Activated CD4-positive, alpha-beta T cell treated with anti-CD3 and anti-CD28 coated beads for 4 hours (primary cell): ENCODE measurements at places on chromosomes 2 and 18.
A peak's percentile ranks its signal among the peaks of the same experiment; 100 is the strongest.

- DNase-seq: no peak
Observed at GRCh38 chr18:23539296-23539695, 36.0 kb downstream of the RMC1 start.

GRCh38 chr18:53795061-53795460 is 429.4 kb downstream of the MBD2 start:
- no peak for DNase-seq

- DNase-seq: no peak
Observed at GRCh38 chr2:72109904-72110303, 37.8 kb downstream of the CYP26B1 start.

GRCh38 chr2:85042330-85042729 is 71.4 kb downstream of the KCMF1 start:
- no peak for DNase-seq

- no peak for DNase-seq
Observed at GRCh38 chr18:79481046-79481790, 85.5 kb downstream of the NFATC1 start.

DNA sequence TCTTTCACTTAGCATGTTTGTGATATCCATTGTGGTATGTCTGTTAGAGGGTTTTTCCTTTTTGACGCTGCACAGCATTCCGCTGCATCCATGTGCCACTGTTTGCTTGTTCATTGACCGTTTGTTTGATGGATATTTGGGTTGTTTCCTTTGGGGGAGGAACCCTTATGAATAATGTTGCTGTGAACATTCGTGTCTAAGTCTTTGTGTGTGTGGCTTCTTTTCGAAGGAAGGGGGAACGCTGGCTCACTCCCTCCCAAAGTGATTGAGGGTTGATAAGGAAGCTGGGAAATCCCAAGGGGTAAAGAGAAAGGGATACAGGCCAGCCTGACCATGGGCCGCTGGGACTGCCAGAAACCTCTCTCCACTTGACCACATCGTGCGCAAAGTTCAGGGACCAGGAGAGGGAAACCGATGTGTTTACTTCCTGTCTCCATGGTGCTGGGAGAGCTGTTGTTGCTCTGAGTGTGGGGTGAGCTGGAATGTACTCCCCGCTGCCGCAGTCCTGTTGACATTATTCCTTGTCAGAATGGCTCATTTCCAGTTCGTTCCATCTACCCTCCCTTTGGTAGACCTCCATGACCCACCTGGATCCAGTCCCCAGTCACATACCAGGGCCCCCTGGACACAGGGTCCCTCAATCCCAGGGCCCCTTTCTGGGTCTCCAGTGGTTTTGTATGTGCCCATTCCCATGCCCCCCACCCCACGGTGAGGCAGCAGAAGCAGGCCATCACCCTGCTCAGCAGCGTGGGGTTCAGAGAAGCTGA is 39.6 kb downstream of the HS1BP3 start:
- DNase-seq: no peak

DNA sequence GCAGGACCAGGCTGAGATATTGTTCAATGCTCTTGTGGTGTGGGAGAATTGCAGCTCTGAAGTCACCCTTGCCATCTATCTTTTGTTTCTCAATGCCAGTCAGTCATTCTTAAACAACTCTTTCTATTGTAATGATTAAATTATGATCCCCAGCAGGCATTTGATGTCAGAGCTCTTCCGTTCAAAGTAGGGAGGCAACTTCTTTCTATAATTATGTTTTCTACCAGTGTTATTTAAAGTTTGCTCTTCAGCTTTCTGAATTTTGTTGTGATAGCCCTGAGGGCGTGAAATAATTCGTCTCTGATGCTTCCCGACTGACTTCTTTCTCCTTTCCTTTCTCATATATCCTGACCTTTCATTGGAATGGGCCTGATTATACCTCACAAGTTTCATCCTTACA is 161.4 kb upstream of the KLHL14 start:
- no peak for DNase-seq

DNA sequence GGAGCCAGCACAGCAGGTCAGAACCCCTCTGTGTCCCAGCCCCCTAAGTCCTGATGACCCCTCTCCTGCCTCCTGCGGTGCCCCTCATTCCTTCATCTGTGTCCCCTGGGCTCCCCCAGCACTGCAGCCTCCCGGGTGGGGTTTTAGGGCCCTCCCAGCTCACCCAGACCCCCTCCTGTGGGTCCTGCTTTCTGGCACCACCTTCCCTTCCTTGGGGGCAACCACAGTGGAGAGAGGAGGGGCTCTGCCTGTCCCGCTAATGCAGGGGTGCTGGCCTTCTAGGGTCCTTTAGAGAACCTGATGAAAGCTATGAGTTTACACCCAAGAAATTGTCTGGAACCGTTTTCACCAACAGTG is 42.7 kb upstream of the ALPP start:
- DNase-seq: no peak

GRCh38 chr2:50957896-50958295 is 74.0 kb downstream of the NRXN1 start:
- DNase-seq: no peak

- DNase-seq: no peak
Observed at GRCh38 chr2:69238449-69239031, 148.5 kb downstream of the GFPT1 start.

DNA sequence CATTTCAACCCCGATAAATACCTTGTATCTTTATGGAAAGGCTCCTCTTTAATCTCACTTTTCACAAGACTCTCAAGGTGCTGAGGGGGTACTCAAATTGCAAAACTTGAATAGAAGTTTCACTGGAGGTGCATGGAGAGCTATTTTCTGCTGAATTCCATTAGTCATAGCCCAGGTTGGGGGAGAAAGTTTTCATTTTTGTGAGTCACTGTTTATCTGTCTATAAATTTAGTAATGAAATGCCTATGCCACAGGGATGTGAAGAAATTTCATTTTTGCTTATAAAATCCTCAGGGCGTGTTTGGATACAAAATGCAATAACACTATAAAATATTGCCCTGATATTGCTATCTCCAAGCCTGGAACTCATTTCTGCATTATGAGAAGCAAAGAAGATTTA is 346.3 kb downstream of the LRATD1 start:
- DNase-seq: no peak

- no peak for DNase-seq
Observed at GRCh38 chr18:15005313-15006130, 257.6 kb downstream of the ANKRD30B start.

GRCh38 chr2:105468582-105469042 is 69.8 kb upstream of the FHL2 start:
- no peak for DNase-seq

GRCh38 chr18:48460929-48461583 is 51.9 kb upstream of the ZBTB7C start:
- DNase-seq: no peak

- DNase-seq: peak; percentile 41
Observed at GRCh38 chr2:25684577-25685473, 11.4 kb upstream of the DTNB start.

DNA sequence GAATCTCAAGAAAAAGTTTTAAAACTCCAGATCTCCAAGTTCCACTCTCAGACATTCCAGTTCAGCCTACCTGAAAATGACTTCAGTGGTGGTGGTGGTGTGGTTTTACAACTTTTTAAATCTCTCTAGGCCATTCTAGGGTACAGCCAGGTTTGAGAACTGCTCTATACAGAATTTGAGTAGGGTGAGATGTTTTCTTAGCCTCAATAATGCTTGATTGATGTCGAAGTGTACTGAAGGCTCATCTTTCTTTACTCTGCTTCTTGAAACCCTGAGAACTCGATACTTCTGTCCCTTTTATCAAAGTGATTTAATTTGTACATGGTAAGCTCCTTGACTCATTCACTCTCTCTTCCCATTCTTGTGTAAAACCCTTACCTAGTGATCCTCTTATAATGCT is 143.8 kb downstream of the FAM124B start:
- DNase-seq: no peak

- no peak for DNase-seq
Observed at GRCh38 chr18:44807766-44808165, 127.1 kb downstream of the SETBP1 start.

DNA sequence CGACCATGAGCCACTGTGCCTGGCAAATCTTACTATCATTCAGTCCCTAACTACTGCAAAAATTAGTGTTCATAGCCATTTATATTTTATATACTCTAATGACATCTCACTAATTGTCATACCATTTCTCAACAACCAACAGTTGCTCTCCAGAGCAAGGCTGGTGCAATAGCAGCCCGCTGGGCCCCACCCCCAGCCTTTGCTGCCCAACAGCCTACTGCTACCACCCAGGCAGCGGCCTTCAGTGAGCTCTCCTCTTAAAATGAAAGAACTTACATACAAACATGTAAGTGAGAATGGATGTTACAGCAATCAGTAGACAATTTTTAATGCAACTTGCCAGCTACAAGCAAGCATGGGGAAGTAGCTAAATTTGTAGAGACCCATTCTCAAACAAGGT is 90.5 kb downstream of the HNRNPLL start:
- DNase-seq: no peak

DNA sequence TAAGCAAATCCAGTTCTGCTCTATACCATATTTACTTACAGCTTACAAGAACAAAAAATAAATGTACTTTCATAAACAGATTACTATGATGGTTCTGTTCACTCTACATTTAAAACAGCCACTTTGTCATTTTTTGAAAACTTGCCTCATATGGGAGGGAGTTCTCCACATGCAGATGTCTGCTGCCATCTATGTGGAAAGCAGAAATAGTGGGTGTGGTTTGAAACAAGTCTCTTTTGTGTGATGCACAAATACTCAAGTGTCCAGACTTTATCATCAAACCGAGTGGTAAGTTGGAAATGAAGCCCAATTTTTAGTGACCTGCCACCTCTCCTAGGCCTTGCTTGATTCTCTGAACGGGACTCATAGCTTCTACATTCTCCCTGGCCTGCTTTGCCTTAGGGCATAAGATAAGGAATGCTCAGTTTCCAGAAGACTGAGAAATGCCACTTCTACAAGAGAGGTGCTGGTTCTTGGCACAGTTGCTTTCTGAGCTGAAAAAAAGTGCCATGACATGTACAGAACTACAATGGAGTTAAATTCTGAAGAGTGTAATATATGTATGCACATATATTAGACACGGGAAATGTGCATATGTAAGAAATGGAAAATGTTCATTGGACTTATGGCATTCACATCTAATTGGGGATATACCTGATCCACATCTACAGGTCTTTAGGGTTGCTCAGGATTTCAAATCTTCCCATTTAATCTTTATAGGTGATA is 221.0 kb downstream of the SLC8A1 start:
- no peak for DNase-seq

GRCh38 chr2:29050591-29050990 is 23.7 kb downstream of the PCARE start:
- no peak for DNase-seq

DNA sequence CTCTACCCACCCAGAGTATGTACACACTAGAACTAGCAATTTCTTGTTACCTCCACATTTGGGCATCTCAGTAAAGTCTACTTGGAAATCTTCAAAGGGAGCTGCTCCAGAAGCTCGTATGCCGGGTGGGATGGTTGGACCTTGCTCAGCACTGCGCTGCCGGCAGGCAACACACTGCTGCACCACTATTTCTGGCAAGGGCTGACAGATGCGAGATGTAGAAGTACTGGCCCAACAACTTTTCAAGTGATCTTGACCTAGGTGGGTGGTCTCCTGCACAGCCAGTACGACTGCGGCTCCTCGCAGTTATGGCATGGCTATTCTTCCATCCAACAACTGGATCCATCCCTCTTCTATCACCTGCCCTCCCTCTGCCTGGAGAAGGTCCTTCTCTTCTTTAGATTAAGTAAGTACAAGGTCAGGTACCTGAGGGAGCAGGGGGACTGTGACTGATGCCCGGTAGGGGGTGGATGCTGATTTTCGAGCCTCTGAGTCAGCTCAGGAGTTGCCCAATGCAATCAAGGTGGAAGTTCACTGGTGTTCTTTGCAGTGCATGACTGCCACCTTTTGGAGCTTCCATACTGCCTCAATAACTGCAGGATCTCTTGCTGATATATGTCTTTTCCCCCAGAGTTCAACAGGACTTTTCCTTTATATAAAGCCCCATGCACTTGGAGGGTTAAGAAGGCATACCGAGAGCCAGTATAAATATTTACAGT is 100.4 kb upstream of the SLC1A4 start:
- DNase-seq: no peak

DNA sequence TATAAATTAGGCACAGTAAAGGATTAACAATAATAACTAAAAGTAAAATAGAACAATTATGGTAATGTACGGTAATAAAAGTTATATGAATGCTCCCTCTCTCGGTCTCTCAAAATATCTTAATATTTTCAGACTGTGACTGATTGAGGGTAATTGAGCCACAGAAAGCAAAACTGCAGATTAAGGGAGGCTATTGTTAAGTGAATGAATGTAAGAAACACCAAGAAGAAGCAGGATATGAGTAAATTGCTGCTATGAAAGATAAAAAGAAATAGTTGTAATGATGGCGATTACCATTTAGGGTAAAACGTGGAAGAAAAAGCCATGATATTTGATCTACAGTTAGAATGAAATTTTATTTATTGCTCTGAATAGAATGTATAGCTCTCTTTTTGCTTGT is 24.1 kb downstream of the GULP1 start:
- no peak for DNase-seq

DNA sequence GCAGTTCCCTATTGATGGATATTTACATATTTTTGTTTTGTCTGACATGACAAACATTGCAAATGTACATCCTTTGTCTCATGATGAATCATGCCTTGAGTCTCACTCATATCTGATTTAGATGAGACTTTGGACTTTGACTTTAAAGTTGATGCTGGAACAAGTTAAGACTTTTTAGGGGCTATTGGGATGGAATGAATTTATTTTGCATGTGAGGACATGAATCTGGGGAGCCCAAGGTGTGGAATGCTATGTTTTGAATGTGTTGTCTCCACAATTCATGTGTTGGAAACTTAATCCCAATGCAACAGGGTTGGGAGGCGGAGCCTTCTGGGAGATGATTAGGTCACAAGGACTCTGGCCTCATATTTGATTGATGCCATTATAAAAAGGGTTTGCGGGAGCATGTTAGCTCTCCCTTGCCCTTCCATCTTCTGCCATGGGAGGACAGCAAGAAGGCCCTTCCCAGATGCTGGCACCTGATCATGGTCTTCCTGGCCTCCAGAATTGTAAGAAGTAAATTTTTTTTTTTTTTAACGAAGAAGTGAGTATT is 29.1 kb upstream of the INO80D start:
- DNase-seq: no peak

DNA sequence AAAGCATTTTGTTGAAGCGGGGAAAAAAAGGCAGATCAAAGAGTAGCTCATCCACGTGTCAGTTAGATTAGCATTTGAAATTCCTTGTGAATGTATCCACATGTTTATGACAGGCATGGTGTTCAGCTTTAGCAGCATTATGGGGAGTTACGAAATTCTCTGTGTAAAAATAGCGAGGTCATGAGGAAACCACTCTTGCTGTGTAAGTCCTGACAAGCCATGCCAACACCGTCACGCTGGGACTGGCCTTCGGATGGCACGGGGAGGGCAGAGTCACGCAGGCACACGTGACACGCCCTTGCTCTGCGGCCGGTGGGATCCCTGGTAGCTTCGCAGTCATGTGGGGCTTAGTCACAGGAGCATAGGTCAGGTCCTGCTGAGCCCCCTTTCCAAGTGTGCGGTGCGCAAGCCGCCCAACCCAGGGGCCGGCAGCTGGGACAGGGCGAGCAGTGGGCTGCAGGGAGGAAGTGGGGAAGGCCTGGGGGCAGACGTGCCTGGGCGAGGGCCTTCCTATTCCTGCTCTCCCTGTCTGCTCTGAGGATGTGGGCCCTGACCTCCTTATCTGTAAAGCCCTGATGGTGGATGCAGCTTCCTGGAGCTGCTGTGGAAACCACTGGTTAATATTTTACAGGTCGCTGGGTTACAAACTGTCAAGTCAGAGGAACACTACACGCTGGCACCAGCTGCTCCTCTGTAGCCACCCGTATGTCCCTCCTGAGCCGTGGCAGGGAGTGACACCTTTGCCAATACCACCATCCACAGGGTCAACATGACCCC is 18.0 kb downstream of the MBP start:
- DNase-seq: no peak

- no peak for DNase-seq
Observed at GRCh38 chr2:212145121-212145520, 393.5 kb downstream of the ERBB4 start.
